ENCODE measurements at places on chromosomes 12 and 14.

DNA sequence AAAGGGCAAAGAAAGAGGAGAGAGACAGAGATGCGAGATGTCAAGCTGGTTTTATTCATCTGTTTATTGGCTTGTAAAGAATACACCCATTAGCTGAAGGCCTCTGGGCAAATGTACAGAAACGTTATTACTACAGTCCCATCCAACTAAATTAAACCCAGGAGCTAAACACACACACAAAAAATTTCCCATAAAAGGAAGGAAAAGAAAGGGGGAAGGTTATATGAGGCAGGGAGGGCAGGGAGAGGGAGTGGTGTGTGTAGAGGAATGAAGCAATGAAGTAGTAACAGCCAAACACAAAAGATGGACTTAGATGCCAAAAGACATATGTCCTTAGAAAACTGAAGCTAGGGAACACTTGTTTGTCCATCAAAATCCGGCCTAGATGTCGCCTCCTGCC lies 3.1 kb upstream of the MFAP5 start:
- no peak for DNase-seq

DNA sequence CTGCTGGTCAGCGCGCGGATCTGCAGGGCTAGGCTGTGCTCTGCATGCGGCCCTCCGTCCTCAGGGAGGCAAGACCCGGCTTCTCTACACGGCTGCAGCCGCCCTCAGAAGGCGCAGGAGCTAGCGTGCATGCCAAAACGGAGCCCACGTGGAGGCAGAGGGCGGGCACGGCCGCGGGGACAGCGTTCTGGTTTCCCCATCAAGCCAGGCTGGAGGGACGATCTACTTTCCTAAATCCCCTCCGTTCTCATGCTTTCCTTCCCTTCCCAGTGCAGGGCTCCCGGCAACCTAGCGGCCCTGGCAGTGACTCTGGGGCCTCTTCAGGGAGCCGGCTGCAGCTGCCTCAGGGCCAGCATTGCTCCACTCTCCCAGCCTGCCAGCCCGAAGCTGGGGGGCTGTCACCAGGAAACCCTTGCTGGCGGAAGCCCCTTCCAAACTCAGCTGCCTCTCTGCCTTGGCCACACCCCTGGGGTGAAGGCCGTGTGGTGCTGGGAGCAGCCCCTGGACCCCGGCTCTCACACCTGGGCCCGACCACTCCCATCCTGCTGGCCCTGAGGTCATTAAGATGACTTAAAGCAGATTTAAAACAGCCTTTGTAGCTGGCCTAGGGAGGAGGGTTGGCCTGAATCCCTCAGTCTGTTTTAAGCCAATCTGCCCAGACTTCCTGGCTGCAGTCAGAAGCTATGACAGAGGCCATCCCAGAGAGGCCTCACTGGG lies 9.2 kb upstream of the GOLGA3 start:
- no peak for DNase-seq

DNA sequence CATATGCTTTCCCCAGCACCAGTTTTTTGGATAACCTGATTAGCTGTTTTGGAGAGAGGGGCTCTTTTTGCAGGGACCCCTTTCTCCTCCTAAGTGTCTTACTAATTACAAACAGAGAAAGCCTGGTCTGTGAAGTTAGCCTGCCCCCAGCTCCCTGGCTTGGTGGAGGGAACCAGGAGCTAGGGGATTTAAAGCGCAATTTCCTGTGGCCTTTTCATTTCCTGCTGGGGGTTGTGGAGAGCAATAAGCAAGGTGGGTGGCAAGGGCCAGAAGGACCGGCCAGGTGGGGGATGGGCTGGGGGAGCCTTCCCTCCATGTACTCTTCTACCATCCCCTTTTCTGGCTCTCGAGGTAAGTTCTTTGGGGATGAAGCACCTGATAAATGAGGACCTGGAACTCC lies 4.1 kb upstream of the CISTR start:
- DNase-seq = no peak

GRCh38 chr14:95024380-95024779 lies 132.9 kb downstream of the DICER1 start:
- DNase-seq = no peak

GRCh38 chr12:52607314-52607713 lies 6.1 kb upstream of the KRT72 start:
- DNase-seq = no peak

GRCh38 chr12:29103539-29103974 lies 45.5 kb upstream of the FAR2 start:
- DNase-seq = no peak

GRCh38 chr12:68319988-68320623 lies 12.1 kb downstream of the MDM1 start:
- no peak for DNase-seq

DNA sequence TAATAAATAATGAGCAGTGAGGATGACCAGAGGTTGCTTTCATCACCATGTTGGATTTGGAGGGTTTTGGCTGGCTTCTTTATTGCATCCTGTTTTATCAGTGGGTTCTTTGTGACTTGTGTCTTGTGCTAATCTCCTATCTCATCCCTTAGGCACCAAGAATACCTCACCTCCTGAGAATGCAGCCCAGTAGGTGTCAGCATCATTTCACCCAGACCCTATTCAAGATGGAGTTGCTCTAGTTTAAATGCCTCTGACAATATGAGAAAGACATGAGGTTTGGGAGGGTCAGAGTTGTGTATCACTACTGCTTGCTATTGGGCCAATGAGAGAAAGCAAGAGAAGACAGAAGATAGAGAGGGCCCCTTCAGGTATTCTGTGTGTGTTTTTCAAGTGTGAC lies 592.2 kb downstream of the ETNK1 start:
- no peak for DNase-seq

DNA sequence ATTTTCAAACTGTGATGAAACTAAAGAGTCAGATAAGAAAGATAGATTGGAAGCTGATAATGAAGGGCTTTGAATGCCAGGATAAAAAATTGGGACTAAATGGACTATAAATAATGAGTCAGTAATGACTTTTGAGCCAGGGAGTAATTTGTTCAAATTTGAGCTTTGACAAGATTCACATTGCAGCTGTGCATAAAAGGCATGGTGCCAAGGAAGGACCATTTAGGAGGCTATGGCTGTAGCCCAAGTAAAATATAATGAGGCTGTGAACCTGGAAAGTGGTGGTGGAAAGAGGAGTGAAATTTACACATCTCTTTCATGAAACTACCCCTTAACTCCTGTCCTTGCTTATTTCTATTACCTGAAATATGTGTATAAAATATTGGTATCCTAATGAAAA lies 218.5 kb downstream of the SLC6A15 start:
- DNase-seq = no peak

DNA sequence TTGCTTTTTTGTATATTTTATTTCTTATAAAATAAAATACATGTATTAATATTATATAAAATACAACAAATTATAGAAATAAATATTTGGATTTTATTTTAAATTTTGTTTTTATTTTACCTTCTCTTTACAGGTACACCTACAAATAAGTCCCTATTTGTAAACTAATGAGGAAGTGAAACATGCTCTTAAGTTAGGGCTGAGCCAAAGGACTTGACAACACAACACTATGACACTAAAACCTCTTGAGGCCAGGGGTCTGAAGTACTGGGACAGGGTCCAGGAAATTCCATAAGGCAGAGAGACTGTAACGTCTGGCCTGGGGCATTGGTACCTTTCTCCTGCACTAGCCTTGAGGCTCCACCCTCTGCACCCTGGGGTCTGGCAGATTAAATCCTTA lies 293.2 kb downstream of the FOXN3 start:
- DNase-seq = no peak

DNA sequence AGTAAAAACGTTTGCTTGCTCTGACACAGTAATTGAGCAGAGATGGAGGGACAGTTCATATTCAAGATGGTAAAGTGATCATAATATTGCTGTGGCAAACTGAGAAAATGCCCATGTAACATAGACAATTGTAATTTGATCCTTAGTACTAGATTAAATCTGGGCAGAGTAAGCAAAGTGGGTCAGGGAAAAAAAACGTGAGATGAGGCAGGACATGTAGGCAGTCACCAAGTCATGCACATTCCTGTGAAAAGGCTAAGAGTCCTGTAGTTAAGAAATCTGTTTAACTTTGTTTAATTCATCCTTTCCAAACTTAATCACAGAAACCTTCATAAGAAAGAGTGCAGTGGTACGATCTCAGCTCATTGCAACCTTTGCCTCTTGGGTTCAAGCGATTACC lies 16.1 kb downstream of the BTBD7 start:
- no peak for DNase-seq

DNA sequence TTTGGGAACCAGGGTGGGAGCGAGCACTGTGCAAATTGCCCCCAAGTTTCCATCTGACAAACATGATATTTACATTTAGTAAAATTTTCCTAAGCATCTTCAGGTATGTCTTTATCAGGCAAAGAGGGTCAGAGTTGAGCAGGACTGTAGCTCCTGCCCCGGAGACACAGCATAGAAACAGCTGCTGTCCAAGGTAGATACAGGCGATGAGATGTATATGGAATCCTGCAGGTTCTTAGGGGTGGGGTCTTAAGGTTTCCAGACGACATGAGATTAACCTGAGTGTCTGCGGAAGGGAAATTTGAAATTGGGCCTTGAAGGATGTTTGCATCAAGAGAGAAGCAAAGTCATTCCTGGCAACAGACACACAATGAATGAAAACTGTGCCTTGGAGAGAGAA lies 998.8 kb downstream of the AACS start:
- no peak for DNase-seq

GRCh38 chr12:54628186-54628846 lies 6.4 kb downstream of the LACRT start:
- DNase-seq = no peak

DNA sequence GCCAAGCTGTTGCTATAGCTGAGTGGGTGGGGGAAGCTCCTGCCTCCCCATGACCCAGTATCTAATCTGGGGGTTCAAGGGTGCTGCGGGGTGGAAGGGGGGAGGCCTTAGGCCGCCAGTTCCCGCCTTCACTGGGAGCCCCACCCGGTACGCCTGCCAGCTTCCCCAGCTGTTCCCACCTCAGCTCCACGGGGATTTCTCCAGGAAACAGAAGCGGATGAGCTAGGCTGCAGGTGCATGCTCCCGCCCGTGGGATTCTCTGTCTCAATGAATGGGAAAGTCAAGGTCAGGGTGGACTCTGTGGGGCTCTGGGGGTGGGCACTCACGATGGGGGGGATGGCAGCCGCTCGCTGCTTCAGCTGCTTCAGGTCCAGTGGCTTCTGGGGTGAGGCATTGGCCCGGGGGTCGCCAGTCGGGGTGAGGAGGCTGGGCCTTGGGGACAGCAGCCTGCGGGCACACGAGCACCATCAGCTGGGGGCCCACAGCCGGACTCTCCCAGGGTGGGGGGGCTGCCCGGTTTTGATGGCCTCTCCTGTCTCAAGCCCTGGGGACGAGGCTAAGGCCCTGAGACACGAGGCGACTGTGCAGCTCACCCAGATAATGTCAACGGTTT lies 68.6 kb downstream of the RFLNA start:
- DNase-seq = no peak

DNA sequence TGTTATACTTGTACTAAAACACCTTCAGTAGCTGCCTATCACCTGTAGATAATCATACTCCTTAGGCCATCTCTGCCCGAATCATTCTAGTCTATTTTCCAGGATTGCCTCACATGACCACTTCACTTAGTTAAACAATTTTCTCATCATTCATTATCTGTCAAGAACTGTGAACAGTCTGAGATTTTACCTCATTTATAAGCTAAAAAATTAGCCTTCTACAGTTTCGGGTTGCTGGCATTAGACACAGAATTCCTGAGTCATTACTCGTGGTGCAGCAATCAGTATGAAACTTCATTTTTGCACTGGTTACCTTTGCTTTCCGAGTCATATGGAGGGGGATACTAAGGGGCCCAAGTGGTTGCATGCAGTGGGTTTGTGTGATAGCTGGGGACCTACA lies 57.6 kb upstream of the OTOGL start:
- no peak for DNase-seq

GRCh38 chr12:68981516-68981915 lies 48.5 kb upstream of the CPM start:
- no peak for DNase-seq

GRCh38 chr14:73726025-73726961 lies 12.1 kb upstream of the PNMA1 start:
- DNase-seq = no peak
